Stimulated activated CD4-positive, alpha-beta T cell treated with anti-CD3 and anti-CD28 coated beads, Interleukin-4, amount 100 ng/mL, for 4 hours (primary cell): ENCODE measurements at places on chromosomes 12 and 14.

GRCh38 chr14:34662561-34663088 is 32.7 kb upstream of the SNX6 start:
- no peak for DNase-seq

DNA sequence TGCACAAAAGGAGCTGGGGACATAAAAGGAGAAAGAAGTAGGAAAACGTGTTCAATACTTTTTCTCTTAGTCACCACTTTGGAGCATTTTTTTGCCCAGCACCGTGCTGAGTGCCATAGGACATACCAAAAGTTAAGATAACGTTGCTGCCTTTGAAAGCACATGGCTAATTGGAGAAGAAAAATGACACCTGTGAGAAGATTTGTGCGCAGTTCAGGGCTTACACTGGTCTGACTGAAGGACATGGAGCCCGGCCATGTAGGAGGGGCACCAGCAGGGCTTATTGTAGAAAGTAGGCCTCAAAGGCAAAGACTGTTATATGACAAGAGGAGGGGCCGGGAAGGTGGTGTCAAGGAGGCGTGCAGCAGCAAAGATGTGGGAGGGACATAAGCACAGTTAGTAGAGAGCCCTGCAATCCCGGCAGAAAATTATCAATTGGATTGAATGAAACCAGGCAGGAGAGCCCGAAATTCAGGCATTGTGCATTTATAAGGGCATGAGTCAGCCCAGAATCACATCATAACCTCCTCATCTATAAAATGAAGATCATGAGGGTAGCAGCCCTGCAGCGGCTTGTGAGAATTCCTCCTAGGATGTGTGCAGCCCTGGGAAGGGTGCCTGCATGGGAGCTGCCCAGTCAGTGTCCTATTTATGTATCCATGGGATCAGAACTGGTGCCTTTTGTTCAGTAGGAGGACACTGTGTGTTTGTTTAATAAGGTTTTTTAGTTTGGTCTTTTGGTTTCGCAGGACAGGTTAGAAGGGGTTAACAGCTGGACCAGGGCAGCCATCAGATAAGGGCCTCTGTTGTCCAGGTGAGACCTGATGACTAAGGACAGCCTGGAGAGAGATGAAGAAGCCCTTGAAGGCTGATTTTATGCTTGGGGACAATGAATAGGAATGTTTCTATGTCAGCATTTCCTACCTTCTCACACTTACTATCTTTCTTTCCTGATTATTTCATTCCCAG is 122.4 kb downstream of the GPR135 start:
- no peak for DNase-seq

GRCh38 chr14:77133720-77134338 is 7.8 kb downstream of the ZDHHC22 start:
- peak; percentile 42 for DNase-seq

DNA sequence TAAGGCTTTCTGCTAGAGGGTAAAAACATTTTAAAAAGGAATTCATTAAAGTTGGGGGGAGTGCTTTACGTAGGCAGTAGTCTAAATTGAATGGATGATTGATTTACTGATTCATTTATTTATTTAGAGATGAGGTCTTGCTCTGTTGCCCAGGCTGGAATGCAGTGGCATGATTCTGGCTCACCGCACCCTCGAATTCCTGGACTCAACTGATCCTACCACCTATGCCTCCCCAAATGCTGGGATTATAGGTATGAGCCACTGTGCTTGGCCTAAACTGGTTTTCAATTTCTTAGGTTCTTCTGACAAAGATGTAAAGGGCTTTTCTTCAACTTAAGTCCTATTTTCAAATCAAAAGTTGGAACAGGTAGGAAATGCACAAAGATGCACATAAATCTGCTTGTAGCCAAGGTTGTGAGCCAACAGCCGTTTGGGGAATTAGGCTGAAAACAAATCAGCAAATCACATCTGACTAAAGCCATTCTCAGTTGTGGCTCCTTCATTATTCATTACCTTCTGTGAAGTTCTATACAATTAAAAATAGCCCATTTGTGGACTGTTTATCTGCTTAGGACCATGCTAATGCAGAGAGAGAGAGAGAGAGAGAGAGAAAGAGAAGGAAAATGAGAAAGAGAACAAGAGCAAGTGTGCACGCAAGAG is 218.0 kb downstream of the PPM1H start:
- DNase-seq = no peak
